Left lung (tissue), 14 donors: ENCODE measurements at places on chromosomes 6 and 20. TPM values are rescaled to one million over a fixed set of nuclear protein-coding genes. Genes with fewer than 3 reads are reported as not detected.

DNA sequence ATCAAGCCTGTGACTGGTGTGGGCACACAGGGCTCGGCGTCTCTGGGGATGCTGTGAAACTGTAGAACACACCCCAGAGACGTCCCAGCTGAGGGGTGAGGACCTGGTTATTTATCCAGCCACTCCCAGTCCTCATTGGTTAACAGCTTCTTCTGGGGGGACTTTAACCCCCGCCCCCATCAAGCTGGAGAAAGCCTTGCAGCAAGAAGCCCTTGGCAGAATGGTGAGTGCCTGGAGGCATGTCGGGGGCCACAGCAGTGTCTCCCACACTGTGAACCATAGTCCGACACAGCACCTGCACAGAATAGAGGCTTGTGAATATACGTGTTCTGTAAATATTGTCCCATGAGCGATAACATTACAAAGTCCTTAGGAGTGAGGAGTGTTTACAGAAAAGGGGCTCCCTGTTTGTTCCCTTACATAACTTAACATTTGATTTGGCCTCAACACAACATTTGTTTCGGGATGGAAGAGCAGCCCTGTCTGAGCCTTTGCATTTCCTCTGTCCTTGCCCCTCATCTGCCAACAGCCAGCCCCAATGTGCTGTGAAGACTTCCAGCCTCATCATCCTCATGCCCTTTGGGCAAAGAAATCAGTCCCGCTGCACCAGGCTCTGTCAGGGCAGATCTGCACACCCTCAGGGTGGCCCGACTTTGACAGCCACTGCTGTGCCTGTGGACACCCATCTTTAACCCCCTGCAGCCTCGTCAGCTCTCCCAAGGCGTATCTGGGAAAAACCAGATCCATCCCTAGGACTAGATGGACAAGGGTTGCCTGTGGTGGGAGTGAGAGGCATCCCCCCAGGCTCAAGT lies 2.2 kb upstream of the RRBP1 start:
- no peak for DNase-seq
- peaks cover 22% of the 10 kb centered on the region for H3K4me1 ChIP-seq
- H3K27me3 ChIP-seq = no peaks in the 10 kb centered on the region
- no peak overlapping the region for H3K27ac ChIP-seq
- no peaks in the 10 kb centered on the region for H3K36me3 ChIP-seq
- no peak overlapping the region for H3K4me3 ChIP-seq

SLC22A2 gene
- not detected for total RNA-seq

GRCh38 chr6:16292432-16292831 lies 54.0 kb downstream of the GMPR start:
- H3K4me3 ChIP-seq = no peak overlapping the region
- no peak overlapping the region for H3K27ac ChIP-seq
- no peaks in the 10 kb centered on the region for H3K27me3 ChIP-seq
- H3K4me1 ChIP-seq = no peaks in the 10 kb centered on the region
- peaks cover 1% of the 10 kb centered on the region for H3K36me3 ChIP-seq

- no peaks in the 10 kb centered on the region for H3K4me1 ChIP-seq
- no peaks in the 10 kb centered on the region for H3K36me3 ChIP-seq
Measured at GRCh38 chr6:10014557-10014956, 400.3 kb downstream of the TFAP2A start.

DNA sequence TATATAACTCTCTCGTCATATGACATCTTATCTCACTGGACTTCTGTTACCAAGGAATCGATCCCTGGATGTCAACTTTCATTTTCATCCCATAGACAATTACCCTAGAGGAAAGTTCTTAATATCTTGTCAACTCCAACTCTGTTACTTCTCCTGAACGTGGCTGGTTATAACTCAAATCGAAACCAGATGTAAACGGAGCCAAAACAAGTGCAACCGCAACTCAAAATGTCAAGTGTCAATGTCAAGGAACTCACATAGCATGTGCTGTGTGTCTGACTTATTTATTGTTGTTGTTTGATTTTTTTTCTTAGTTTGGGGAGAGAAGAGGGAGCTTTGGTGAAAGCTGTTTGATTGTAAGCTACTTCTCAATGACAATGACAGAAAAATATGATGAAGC lies 108.6 kb downstream of the VIP start:
- no peaks in the 10 kb centered on the region for H3K27me3 ChIP-seq
- no peaks in the 10 kb centered on the region for H3K4me1 ChIP-seq
- no peak for DNase-seq
- H3K36me3 ChIP-seq = no peaks in the 10 kb centered on the region
- H3K4me3 ChIP-seq = no peak overlapping the region
- H3K27ac ChIP-seq = no peak overlapping the region

GRCh38 chr6:13402711-13403110 lies 74.4 kb upstream of the TBC1D7 start:
- H3K27me3 ChIP-seq = no peaks in the 10 kb centered on the region
- no peak overlapping the region for H3K4me3 ChIP-seq
- H3K4me1 ChIP-seq = peaks cover 51% of the 10 kb centered on the region
- H3K36me3 ChIP-seq = no peaks in the 10 kb centered on the region

GRCh38 chr6:11425431-11425871 lies 112.1 kb upstream of the TMEM170B start:
- no peak for DNase-seq
- H3K36me3 ChIP-seq = no peaks in the 10 kb centered on the region
- H3K27me3 ChIP-seq = no peaks in the 10 kb centered on the region
- H3K4me3 ChIP-seq = no peak overlapping the region
- no peak overlapping the region for H3K27ac ChIP-seq

- no peaks in the 10 kb centered on the region for H3K36me3 ChIP-seq
- no peak for DNase-seq
- no peaks in the 10 kb centered on the region for H3K4me1 ChIP-seq
- H3K27ac ChIP-seq = no peak overlapping the region
- no peaks in the 10 kb centered on the region for H3K27me3 ChIP-seq
- no peak overlapping the region for H3K4me3 ChIP-seq
Measured at GRCh38 chr6:158672726-158673125, 22.9 kb downstream of the SYTL3 start.

- no peak overlapping the region for H3K4me3 ChIP-seq
- H3K27me3 ChIP-seq = no peaks in the 10 kb centered on the region
- no peak for DNase-seq
- peaks cover 26% of the 10 kb centered on the region for H3K4me1 ChIP-seq
- no peak overlapping the region for H3K27ac ChIP-seq
Measured at GRCh38 chr20:8144282-8145245, 12.5 kb downstream of the PLCB1 start.
